ENCODE measurements at places on chromosomes 3 and 15.

GRCh38 chr15:63596676-63597037 is 530 bp upstream of the FBXL22 start:
- no peak for DNase-seq

DNA sequence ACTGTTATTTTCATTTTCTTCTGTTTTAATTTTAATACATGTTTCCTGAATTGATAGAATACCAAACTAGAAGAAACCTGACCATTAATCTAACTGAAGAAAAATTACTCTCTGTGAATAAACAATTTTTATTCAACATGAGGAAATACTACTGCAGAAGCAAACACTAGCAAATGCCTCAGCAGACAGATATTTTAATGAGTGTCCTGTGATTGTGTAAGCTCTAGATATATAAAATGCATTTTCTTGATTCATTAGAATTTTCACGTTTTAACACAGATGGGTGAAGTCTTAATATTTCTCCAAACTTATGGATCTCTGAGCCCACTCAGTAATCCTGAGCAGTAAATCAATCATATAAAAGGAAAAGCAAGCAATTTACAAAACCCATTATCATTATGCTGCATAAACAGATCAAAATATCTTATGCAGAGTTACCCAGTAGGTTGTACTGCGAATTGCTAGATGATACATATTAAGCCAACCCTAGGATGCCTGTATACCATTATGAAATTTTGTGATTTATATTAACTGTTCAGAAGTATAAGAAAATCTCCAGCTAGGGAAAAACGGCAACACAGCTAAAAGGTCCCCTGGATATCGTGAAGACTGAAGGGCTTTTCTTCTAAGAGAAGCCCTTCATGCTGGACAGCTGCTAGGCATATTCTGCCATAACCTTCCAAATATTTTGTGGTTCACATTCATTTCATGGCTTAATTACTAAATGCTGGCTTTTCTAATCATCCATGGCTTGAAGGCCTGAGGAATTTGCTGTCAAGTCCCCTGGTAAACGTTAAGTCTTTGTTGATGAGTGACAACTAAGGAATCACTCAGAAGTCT is 157.7 kb upstream of the TGFBR2 start:
- no peak for DNase-seq

DNA sequence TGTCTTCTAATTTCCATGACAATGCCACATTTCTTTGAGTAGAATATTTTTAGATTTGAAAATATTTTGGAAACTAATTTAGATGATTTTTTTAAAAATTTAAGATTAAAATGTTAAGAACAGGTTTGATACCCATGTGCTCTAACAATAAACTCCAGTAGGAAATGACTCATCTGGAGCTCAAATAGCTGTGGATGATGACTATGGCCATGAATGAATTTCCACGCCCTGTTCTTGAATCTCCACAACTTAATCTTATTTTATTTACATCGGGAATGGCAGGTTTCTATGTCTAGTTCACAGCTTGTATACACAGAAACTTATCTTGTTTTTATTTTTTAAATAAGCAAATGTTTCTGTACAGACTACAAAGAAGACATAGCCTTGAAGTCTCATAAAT is 726.8 kb downstream of the NAALADL2 start:
- no peak for DNase-seq

DNA sequence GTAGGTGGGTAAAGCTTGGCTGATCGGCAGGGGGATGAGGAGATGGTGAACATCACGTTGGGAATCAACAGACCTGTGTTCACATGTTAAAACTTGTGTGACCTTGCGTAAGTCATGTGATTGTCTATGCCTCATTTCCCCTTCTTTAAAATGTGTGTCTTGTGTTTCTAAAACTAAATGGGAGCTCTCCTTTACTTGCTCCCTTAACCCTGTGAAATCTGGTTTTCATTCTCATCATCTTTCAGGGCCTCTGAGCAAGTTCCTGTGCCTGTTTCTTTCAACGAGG is 29.7 kb upstream of the IREB2 start:
- DNase-seq: no peak

DNA sequence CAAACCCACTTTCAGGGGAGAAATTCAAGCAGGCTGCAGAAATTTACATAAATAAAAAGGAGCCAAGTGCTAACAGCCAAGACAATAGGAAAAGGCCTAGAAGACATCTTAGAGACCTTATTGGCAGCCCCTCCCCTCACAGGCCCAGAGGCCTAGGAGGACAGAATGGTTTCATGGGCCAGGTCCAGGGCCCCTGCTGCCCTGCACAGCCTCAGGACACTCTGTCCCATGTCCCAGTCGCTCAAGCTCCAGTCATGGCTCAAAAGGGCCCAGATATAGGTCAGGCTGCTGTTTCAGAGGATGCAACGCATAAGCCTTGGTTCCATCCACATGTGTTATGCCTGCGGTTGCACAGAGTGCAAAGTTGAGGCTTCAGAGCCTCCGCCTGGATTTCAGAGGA is 55.8 kb downstream of the SLC41A3 start:
- DNase-seq: no peak

DNA sequence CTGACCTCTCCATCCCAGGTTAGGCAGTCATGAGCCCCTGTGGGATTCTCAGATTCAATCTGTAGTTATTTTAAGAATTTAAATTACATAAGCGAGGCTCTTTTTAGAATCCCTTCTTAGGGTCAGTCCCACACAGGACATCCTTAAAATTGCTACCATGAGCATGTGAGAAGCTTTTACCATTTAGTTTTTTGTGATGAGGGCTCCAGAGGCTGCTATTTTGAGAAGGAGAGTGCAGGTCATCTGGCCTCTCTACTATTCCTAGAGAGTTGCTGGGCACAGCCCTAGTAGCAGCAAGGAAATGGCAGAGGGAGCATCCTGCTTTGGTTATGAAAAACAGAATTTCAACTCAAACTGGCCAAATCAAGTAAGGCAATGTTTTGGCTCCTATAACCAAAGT is 13.6 kb upstream of the CADPS start:
- no peak for DNase-seq

DNA sequence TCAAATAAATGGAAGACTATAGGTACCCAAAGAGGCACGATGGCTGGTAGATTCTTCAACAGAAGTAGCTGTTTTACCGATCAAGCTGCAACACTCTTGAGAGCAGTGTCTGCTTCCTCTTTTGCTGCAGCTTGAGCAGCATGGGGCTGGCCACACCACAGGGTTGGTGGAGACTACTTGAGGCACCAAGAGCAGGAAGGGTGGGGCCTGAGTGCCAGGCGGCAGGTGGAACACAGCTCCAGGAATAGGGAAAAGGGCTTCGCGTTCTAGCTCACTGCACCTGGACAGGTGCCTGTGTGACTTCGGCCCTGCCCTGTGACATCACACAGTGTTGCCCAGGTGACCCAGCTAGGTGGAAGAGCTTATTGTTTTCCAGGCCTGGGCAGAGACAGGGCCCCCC is at the start of gene CCDC33:
TSS of gene CCDC33 (plus strand) at position 365 of the 400 bp plus-strand sequence. CDS start 394 bp downstream, outside the sequence.
- DNase-seq: no peak

DNA sequence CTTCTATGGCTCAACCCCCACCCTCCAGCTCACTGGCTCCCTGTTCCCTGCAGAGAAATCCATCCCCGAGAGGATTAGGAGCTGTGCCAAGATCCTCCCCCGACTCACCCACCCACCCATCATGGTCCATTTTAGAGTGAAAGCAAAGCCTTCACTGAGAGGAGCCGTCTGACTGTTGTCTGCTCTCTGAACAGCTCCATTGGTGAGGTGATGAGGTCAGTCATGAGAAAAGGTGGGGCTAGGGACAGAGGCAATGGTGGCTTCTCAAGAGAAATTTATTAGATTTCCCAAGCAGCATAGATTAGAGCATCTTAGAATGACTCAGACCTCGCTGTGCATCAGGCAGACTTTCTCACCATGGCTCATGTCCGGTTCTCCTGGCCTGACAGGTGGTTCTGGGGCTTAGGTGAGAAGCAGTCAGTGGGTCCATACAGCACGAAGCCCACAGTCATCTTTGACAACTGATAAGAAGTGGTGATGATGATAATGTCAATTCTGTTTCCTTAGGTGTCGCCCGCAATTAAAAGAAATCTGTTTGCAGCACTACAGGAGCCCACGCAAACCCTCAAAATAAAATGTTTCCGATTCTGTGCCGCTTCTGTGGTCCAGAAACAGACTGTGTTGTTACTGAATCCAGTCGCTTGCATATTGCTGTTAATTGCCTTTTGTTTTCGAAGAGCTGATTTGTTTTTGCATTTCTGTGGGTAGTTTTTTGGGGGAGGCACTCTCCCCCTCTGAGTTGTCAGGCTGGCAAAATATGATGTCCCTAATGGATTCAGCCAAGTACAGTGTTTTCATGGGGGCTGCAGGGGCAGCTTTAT is 24.8 kb upstream of the RHO start:
- DNase-seq: no peak

- DNase-seq: no peak
Observed at GRCh38 chr3:158458464-158458863, 112.5 kb upstream of the MLF1 start.

DNA sequence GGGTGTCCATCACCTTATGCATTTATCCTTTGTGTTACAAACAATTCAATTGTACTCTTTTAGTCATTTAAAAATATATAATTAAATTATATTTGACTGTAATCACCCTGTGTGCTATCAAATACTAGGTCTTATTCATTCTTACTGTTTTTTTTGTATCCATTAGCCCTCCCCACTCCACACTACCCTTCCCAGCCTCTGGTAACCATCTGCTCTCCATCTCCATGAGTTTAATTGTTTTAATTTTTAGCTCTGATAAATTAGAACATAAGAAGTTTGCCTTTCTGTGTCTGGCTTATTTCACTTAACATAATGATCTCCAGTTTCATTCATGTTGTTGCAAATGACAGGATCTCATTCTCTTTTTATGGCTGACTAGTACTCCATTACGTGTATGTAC is 16.8 kb downstream of the C3orf20 start:
- DNase-seq: no peak

Measured in left renal cortex interstitium (tissue), 4 donors.